ENCODE measurements at places on chromosomes 12 and 14.

DNA sequence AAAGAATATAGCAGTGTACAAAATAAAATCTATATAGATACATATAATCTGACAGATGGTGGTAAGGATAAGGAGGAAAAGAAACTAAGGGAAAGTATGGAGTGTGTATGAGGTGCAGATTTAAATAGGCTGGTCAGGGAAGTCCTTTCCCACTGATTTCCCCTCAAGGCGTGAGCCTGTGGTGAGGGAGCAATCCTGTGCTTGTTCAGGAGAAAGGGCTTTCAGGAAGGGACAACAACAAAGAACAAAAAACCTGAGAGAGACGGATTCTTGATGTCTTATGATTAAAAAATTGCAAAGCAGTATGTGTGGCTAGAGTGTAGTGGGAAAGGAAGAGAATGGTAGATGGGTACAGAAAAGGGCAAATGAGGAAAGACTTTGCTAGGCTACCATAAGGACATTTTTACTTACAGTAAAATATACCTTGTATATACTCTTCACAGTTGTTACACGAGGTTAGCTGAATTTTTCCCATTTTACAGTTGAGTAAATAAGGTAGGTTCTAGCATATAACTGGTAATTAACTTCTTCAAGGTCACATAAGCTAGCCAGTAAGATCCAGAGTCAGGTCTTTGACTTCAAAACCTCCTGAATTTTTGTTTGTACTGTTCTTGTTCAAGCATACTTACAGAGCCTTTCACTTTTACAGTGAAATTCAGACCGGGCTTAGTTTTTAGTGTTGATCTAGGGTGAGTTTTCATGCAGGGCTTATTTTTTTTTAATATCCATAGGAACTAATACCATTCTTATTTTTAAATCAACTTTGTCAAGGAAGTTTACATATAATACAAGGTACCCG is 15.6 kb downstream of the CNOT2 start:
- DNase-seq: no peak

- no peak for DNase-seq
These were observed 198.1 kb downstream of the STXBP6 start for GRCh38 chr14:24851837-24852236.

DNA sequence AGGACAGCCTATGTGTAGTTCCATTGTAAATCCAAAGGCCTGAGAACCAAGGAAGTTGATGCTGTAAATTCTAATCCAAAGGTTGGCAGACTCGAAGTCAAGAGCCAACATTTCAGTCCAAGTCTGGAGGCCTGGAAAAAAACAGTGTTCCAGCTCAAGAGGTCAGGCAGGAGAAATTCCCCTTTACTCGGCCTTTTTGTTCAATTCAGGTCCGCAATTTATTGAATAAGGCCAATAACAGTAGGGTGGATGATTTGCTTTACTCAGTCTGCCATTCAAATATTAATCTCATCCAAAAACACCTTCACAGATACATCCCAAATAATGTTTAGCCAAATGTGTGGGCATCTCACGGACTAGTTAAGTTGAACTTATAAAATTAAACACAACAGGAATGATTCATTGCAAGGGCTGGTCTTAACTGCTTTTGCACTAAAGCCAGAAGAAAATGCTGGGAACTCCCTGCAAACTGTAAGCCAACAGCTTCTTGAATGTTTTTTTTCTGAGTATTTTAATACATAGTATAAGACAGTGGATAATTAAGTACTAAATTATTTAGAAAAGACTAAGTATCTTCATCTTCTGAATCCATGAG is 197.4 kb upstream of the GARIN6 start:
- no peak for DNase-seq

DNA sequence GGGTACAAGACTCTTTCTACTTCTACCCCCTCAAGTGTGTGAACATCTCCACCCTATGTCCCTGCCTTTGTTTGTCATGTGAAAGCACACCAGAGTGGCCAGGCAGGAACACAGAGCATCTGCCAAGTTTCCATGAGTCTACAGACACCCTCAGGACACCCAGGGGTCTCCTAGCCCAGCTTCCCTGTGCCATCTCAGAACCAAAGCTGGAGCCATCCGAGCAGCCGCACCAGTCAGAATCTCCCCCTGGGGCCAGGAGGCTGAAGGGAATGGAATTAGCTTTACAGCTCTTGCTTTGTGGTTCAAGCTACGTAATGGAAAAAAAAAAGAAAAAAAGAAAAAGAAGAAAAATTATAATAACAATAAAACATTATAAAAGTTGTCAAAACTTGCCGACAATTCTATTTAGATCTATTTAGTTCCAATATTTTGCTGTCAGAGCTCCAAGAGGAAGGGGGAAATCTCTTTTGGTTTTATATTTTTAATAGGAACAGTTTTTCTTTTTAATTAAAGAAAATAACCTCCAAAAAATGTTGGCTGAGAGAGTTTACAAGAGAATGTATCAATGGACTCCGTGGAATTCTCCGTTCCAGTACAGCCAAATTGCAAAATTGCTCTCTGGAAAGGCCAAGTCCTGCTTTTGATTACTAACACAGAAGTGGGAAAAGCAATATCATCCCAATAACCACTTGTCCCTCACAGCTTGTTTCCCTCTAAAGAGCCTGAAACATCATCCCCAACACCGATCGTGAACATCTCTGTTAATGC is 37.1 kb downstream of the TBX5 start:
- no peak for DNase-seq

- no peak for DNase-seq
These were observed at the start of gene GSC for GRCh38 chr14:94769391-94770250. GSC (minus strand) TSS chr14:94770113; CDS start chr14:94770015, 98 bp downstream.

DNA sequence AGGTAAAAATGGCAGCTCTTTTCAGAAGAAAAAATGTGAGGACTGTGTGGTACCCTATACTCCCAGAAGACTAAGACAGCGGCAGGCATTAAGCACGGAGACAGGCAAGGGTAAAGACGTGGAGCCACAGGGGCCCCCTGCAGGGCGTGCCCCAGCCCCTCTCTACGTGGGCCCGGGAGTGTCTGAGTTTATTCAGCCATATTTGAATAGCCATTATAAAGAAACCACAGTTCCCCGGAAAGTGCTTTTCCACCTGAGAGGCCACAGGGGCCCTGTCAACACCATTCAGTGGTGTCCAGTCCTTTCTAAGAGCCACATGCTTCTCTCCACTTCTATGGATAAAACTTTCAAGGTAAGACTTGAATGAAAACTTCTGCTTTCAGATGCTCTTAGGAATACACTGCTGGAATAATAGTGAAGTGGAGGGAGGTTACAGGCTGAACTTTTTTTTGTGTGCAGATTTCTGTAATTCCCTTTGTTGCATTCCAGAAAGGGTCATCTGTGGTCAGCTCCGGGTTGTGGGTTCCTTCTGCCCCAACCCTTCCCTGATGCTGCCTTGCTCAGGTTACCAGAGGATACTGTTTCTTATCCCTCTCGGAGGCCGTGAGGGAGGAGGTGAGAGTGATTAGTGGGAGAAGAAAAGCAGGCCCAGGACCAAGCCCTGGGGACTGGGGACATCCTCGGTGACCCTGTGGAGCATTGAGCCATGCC is 58.4 kb downstream of the SLC25A47 start:
- DNase-seq: no peak

DNA sequence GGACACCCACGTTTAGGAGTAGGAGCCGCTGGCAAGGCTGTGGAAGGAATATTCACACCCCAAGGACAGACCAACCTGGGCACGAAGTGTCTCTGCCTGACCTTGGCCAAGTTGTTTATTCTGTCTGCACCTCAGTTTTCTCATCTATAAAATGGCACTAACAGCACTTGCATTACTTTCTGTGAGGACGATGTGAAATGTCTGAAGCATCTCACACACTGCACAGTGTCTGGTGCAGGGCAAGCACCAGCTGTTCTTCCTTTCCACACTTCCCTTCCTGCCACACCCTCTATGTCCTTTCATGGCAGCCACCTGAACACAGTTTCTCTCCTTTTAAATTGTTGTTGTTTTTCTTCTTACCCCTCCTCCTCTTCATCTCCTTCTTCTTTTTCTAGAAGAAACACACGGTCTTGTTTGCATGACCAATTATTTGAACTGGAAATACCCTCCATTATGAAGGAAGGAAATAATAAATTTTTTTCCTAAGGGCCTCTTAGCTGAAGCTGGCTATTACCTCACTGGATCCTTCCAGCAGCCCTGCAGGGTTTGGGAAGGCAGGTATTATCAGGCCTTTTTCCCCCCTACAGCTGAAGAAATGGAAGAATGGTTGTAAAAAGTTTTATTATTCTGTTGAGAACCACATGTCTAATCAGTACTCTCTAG is 42.9 kb upstream of the ATP23 start:
- DNase-seq: no peak

DNA sequence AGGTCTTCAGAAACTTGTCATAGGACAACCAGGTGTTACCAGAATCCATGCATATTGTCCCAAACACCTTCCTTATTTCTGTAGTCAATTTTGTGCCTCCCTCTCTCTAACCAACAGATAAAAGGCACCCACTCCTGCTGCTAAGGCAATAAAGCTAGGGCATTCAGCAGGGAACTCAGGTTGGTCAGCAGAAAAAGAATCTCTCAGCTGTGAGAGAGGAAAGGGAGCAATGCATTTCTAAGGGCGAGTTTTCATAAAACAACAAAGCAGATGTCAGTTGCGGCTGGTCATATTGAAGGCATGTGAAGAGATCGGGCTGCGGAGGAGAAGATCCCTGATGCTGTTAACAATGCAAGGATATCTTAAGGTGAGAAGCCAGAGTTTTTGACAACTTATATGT is 7.4 kb upstream of the POU6F1 start:
- DNase-seq: no peak

All from right lobe of liver (tissue), 6 donors.